Activated T-cell treated with anti-CD3 and anti-CD28 coated beads, Interleukin-2, amount 50 U/mL, for 1 hour (primary cell): ENCODE measurements at places on chromosomes 3 and 15.

DNA sequence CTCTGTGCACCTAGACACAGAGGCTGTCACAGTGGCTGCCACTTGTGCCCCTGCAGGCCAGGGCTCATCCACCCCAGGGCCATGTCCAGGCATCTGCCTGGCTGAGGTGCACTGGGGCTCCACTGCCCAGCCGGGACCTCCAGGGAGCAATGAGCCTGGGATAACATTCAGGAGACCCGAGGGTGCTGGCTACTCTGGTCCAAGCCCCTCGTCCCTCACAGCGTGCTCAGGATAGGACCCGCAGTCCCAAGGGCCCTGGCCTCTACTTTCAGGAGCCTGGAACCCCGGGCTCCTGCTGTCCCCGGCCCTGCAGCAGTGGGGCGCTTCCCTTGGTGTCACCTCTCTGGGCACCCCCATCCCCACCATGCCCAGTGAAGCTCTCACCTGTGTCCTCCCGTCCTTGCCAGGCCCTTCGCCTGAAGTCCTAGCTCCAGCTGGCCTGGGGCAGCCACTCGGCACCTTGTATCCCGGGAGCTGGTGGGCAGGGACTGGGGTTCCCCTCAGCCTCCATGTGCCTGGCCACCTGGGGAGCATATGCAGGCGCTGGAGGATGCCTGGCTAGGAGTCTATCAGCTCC, 157.8 kb downstream of the NSMCE3 start:
- no peak for DNase-seq

DNA sequence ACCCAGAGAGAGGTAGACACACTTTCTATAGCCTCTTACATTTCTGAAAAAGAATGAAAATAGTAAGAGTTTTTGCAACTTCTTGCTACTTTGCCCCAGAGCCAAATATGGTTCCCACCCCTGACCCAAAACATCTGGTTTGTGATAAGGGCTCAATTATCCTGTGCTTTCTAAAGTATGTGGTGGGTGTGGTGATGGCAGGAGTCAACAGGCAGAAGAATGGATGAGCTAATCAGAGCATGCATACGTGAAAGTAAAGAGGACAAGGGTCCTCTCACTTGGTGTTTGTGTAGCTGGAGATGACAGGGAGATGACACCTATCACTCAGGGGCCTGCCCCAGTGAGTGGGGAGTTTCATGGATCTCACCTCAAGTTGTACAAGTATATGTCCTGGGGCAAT, 19.1 kb downstream of the KBTBD8 start:
- DNase-seq: no peak

GRCh38 chr15:83111149-83111548, 3.7 kb downstream of the TM6SF1 start:
- no peak for DNase-seq

GRCh38 chr3:171828902-171829770, 14.0 kb upstream of the TMEM212 start:
- DNase-seq: no peak

GRCh38 chr3:185637388-185637787, 51.3 kb downstream of the SENP2 start:
- no peak for DNase-seq

DNA sequence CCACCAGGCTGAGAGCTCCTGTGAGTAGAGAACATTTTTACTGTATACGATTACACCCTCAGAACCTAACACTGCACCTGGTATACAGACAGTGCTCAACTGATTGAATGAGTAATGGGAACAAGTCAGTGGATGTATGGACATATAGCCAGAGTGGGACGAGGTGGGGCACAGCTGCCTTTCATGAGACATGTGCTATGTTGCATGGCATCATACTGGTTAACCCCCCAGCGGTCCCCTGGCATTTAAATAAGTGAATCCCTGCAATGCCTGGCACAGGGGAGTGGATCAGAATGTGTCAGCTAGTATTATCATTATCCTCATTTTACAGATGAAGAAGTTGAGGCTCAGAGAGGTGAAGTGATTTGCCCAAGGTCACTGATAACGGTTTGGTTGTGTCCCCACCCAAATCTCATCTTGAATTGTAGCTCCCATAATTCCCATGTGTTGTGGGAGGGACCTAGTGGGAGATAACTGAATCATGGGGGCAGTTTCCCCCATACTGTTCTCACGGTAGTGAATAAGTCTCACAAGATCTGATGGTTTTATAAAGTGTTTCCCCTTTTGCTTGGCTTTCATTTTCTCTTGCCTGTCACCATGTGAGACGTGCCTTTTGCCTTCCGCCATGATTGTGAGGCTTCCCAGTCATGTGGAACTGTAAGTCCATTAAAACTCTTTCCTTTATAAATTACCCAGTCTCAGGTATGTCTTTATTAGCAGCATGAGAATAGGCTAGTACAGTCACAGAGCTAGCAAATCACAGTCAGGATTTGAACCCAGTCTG, 56.0 kb upstream of the ATP2B2 start:
- DNase-seq: no peak

- DNase-seq: no peak
Measured at GRCh38 chr3:190728574-190729246, 133.8 kb downstream of the GMNC start.

- no peak for DNase-seq
Measured at GRCh38 chr3:161598639-161599038, 102.0 kb downstream of the OTOL1 start.

DNA sequence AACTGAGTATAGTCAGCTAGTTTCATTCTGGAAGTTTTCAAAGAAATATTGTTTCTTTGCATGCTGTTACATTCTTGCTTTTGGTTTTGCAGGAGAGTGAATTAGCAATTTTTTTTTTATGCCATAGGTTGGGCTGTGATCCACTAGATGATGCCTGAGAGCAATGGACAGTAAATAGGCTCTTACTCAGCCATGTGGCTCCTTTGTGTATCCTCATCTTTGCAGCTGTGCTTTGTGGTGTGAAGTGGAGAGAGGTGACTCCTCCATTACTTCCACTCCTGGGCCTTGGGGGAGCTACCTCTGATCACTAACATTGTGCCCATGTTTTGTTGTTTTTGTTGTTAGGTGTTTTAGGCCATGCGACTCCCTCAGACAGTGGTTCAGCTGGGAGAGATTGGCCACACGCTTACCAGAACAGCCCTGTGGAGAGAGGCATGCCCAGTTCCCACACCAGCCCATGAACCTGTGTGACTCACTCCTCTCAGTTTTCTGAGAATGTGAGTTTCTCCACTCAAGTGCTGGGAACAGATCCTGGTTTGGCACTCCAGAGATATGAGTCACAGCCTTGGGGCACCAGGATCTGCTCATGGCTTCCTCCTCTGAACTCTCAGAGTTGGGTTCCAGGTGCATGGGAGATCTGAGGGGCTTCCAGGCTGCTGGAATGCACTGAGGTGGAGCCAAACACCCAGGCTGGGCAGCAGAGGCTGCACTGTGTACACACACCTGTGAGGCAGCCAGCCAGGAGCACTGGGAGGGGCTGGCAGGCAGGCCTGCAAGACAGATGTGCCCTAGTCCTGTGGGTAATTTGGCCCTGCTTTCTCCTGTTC, 785.3 kb downstream of the ROBO2 start:
- no peak for DNase-seq

DNA sequence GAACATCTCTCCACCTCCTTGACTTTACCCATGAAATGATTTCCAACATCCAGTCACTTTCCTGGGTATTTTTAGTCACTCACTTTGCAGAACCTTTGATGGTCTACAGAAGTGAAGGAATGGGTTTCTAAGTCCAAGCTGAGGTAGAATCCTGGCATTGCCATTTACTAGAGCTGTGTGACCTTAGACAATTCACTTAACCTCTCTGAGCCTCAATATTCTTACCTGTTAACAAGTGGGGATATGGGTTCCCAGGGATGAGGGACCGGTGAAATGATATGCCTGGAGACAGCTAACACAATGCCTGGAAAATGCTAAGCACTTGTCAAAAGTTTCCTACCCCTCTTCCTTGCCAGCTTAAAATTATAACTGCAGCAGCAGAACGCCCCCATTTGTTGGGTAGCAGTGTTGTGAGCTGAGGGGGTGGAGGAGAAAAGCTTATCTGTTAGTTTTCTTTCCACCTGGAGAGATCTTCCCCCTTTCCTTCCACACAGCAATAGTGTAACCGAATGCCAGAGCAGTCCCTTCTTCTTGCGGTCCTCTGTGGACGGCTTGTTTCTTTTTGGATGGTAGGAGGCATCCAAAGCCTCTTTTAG, 319.2 kb upstream of the LRRFIP2 start:
- no peak for DNase-seq

DNA sequence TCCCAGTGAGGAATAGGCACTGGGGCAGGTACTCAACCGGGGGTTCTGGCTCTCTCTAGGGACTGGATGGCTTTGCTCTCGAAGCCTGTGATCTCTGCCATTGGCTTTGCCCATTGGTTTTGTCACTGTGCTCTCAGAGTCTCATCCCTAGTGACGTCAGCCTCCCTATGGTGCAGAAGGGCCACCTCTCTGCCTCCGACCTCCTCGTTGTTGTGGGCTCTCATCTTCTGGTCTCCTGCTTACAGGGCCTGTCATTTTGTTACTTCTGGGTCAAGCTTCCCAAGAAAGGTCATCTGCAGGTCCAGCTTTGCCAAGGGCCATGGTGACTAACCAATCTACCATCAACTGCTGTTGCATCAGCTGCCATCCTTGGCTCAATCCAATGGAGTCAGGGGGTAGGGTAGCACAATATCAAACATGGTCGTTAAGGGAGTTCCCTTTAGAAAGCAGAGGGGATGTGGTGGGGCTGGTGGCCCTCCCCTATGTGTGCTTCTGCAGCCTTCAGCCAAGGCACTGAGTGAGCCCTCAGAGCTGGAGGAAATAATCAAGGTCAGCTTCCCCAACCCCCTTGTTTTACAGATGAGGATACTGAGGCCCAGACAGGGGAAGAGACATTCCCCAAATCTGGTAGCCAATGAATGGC, 13.4 kb upstream of the RAD18 start:
- no peak for DNase-seq
